ENCODE measurements at places on chromosomes 6 and 20.

- DNase-seq, result no peak
Observed at GRCh38 chr6:14499841-14500240, 382.3 kb downstream of the CD83 start.

DNA sequence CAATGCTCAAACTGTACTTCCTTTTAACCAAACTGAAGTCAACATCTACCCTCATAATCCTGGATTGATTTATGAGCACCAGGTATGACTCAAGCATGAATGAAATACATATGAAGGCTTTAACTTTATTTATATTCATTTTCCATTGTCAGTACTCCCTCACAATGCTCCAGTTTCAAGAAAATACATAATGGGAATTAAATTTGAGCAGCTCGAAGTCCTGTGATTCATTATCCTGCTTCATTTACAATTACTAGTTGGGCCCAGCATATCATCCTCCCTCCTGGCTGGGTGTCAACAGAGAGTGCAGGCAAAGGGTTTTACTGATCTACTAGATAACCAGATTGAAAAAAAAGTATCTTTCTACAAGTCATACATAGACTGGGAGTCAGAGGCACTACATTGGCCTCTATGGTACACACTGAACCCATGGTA, 10.1 kb downstream of the SAMHD1 start:
- no peak for DNase-seq

DNA sequence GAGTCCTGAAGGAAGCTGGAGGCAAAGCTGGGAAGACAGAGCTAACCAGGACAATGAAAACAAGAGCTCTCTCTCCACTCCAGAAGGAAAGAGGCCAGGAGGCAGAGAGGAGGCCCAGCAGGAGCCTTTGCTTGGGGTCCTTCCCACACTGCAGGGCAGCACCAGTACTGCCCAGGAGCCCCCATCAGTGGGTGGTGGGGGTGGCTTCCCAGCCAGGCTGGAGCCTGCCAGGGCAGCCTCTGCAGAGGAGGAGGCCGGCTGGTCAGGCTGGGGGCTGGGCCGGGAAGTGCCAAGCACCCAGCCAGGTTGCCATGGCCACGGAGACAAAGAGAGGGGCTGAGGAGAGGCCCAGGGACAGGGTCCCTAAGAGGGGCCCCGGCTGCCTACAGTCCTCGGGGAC, 33.4 kb downstream of the PREX1 start:
- DNase-seq, result no peak

GRCh38 chr6:107987805-107988204, 29.8 kb upstream of the SEC63 start:
- DNase-seq, result no peak

GRCh38 chr20:5947276-5947675, 3.1 kb downstream of the TRMT6 start:
- no peak for DNase-seq

DNA sequence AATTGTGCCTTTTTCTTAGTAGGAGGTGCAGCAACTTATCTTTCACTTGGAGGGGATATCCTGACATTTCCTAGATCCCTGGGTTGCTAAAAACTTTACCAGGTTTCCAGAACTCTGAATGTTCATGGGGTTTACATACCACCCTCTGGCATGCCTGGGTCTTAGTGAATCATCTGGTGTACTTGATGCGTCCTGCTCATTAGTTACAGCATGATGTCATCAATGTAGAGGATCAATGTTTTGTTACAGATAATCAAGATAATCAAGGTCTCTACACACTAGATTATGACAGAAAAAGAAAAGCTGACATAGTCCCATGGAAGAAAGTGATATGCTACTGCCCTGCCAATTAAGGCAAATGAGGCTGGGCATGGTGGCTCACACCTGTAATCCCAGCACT, 27.0 kb downstream of the FITM2 start:
- DNase-seq, result no peak

DNA sequence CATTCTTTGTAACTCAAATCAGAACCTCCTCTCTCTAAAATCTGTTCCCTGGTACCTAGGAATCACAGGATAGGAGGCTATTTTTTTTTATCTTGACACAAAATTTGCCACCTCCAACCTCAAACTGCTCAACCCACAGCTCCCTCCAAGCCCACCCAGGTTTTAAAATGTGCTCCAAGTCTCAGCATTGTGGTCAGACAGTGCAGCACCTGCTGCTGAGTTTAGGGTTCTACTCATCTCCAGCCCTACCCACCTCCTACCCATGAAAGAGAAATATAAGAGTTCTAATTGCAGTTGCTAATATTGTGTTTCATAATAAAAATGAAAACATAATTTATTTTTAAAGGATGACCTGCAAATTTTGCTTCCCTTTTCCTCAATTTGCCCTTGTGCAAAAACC, 496.5 kb downstream of the MAFB start:
- DNase-seq, result no peak

DNA sequence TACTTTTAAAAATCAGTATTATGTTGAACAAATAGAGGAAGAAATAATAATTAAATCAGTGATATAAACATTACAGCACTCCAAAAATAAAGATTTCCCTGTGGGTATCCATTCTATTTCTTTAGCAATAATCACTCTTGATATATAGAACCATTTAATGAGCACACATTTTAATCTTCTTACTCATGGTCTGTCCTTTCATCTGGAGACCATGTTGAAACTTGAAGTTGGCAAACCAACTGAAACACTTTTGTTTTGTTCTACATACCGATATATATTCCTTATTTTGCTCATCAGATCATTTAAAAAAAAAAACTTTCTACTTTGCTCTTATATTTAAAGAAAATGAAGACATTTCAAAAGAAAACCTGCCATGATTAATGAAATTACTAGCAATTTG, 13.4 kb downstream of the C6orf58 start:
- no peak for DNase-seq

DNA sequence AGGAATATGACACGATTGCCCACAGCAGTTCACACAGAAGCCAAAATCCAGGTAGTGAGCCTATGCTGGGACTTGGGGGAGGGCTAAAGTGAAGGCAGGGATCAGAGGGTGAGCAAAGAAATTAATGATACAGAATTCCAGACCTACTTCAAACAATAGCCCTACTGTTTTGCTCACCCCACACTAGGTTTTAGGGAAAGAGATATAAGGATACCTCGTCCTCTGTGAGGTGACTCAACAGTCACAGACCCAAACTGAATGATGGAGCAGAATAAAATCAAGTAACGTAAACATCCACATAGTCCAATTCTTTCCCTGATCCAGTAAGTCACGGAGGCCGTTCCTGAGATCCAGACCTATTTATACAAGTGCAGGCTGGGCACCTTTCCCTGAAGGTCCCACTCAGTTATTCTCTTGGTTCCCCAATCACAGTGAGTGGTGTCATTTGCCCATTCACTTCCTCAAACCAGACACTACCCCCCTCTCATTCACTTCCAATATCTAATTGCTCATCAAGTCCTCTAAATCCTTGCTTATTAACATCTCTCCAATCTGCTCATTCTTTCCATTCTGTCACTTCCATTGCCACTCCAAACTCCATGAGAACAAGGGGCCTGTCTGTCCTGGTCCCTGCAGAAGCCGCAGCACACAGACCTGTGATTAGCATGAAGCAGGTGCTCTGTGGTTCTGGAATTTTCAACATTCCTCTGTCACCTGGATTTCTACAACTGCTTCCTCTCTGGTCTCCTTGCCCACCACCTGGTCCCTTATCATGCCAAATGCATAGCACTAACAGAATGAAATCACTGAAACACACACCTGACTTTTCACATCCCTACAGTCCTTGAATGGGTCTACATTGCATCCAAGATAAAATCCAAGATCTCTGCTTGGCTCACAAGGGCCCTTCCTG, 55.9 kb downstream of the ATXN1 start:
- no peak for DNase-seq
